ENCODE measurements at places on chromosomes 16 and 17.

GRCh38 chr16:68190081-68190480 is 45.8 kb downstream of the ESRP2 start:
- DNase-seq, result no peak

DNA sequence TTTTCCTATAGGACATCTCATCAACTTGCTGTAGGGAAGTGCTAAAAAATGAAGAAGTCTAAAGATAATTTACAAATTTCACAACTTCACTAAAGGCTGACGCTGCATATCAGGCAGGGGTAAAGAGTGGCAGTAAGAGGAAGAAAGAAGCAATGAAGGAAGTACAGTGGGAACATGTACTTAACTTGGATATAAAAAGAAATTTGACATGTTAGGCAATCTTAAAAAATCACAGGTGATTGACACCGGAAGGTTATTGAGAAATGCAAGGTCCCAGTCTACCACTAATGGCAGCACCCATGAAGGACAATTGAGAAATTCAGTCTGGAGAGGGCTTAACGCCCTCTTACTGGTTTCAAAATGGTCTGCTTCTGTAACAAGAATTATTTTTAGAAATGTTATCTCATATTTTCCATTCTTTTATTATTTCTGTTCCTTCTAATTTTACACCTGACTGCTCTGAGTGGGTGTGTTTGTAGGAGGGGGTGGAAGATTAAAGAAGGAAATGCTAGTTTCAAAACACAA is 358.1 kb downstream of the KCNJ2 start:
- no peak for DNase-seq

GRCh38 chr17:28524476-28525424 is 18.6 kb downstream of the FOXN1 start:
- DNase-seq, result peak; percentile 20

DNA sequence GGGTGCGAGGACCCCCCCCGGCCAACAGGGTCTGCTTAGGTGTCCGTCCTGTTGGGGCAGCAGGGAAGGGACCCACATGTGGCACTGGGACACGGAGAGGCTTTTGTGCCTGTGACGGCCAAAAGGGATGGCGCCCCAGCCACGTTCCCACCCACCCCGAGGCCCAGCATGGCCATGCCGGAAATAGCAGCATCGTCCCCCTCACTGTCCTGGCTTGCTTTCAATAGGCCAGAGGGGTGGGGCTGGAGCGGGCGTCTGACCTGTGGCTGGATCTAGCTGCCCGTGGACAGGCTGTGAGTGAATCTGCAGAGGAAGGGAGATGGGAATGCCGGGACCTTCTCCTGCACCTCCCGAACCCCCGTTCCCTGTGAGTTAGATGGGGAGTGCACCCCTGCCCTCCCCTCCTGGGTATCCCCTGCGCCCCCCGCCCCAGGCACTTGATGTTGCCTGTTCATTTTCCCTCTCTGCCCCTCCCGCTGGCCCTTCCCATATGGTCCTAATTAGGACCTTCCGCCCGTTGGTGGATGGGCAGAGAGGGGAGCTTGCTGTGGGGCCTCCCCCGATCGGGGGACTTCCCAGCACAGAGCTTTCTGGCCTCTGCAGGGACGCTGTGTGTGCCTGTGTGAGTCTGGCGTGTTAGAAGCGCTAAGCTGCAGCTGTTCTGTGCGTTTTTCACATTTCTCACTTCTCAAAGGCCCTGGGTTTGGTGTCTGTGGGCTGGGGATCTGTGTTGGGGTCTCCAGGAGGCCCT is 292.8 kb downstream of the SEC14L1 start:
- no peak for DNase-seq

GRCh38 chr16:74046524-74046923 is 250.1 kb upstream of the PSMD7 start:
- no peak for DNase-seq

GRCh38 chr17:62713086-62713881 is 85.8 kb downstream of the MRC2 start:
- DNase-seq, result no peak

GRCh38 chr17:2481760-2482159 is 29.9 kb downstream of the METTL16 start:
- DNase-seq, result no peak

- peak; percentile 85 for DNase-seq
Observed at GRCh38 chr16:88357317-88358022, 25.3 kb upstream of the ZNF469 start.

DNA sequence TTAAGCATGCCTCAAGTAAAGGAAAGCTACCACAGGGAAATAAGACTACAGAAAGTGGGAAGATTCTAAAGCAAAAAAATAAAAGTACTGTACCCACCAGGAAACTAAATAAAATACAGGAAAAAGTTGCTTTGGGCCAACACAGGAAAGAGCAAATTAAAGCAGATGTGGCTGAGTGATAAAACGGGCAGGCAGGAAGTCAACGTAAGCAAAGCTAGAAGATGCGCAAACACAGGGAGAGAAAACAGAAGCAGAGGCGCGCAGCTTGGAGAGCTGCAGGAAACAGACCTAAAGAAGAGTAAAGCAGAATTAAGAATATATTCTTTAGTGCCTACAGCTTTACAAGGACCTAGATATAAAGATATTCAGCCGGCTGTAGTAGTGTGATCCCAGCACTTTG is 21.7 kb downstream of the USP36 start:
- no peak for DNase-seq

GRCh38 chr17:35161281-35161761 is 13.7 kb downstream of the UNC45B start:
- DNase-seq, result no peak

DNA sequence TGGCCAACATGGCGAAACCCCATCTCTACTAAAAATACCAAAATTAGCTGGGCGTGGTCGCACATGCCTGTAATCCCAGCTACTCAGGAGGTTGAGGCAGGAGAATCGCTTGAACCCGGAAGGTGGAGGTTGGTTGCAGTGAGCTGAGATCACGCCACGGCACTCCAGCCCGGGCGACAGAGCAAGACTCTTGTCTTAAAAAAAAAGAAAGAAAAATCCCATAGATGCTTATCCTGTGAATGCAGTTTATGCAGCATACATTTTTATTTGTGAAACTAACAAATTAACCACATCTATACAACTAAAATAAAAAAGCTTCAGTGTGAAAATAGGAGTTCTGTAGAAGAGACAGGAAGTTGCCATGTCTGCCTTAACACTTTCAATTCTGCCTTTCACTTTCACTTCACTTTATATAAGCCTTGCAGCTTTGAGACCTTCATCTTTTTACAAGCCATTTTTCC is 7.1 kb downstream of the IGSF6 start:
- DNase-seq, result no peak

- DNase-seq, result no peak
Observed at GRCh38 chr17:50771991-50772785, 4.9 kb upstream of the ANKRD40CL start.

GRCh38 chr17:83064021-83064731 is 15.2 kb upstream of the METRNL start:
- no peak for DNase-seq

- no peak for DNase-seq
Observed at GRCh38 chr17:63696381-63696961, 3.5 kb downstream of the LIMD2 start.

- DNase-seq, result no peak
Observed at GRCh38 chr17:32610943-32611342, 124.2 kb downstream of the CDK5R1 start.

DNA sequence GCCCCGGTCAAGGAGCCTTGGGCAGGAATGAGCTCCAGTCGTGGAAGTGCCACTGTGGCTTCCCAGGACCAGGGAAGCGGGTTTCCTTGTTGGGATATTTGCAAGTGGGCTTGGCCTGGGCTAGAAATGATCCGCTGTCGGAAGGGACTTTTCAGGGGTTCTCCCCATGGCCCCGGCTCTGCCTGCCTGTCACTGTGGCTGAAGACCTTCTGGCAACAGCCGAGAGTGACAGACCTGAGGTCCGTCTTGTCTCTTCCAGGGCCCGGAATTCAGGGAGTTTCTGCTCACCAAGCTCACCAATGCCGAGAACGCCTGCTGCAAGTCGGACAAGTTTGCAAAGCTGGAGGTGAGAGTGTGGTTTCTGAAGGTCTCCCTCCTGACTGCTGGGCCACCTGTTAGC is 57.7 kb downstream of the OR1D5 start:
- DNase-seq, result no peak

DNA sequence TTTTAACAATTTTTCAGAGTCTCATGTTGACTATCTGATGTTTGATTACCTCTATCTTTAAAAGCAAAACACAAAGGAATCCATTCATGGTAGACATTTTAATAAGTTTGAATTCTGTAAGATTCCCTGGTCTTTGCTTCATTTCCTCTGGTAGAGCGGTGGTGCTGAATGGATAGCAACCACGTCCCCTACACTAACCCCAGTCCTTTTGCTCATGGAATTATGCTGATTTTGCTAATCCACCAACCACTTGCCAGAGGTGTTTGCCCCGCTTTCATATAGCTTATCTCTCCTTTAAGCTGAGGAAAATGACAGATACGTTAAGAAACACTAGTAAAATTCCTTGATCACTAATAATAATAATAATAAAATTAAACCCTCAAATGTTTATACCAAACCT is 9.5 kb downstream of the KCNJ16 start:
- no peak for DNase-seq

GRCh38 chr17:44362949-44363612 is 572 bp downstream of the FAM171A2 start:
- no peak for DNase-seq

DNA sequence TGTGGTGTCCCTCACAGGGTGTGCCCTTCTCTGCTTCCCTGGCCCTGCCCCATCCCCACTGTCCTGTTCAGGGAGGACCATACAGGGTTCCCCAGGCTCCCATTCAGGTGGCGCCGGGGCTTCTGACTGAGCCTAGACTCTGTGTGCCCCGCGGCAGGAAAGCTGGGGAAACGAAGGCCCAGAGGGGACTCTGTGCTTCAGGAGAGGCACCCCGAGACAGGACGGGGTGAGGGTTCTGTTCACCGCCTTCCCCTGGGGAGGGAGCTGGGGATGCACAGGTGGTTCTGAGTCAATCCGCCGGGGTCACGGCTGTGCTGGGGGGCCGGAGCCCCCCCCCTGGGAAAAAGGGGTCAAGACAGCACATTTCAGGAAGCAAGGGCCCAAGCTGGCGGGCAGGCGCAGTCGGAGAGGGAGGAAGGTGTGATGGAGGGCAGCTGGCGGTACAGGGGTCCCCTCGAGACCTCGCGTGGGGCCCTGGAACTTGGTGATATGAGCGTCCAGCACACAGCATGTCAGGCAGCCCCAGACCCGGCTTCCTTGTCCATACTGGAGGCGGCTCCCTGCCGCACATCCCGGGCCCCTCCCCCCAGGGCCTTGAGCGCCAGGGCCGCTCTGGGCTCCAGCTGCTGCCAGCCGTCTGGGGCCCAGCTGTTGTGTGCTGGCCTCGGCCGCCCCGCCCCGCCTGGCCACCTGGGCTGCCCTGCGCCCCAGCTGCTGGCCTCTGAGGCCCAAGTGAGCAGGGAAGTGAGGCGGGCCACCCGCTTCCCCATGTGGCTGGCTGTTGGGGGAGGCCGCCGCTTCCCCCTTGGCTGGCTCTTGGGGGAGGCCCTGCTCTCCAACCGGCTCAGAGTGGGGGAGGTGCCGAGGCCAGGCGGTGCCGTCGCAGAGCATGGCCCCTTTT is 5.6 kb upstream of the NOTUM start:
- no peak for DNase-seq

GRCh38 chr16:47664653-47665325 is 203.7 kb downstream of the PHKB start:
- DNase-seq, result no peak

DNA sequence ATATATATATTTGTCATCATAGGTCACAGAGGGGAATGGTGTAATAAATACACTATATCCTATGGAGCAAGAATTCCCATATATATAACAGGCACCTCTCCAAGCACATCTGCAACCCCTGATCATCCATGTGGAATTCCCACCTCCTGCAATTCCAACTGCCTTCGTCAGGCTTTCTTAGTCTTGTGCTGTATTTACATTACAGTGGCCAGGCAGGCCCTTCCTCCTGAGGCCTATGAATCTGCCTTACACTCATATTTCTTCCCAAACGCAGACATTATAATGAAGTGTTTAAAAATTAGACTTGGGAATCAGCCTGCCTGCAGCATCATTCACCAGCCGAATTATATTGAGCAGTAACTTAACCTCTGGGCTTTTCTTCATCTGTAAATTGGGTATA is 19.3 kb upstream of the DNAH9 start:
- DNase-seq, result no peak

GRCh38 chr17:13415871-13416416 is 185.8 kb downstream of the HS3ST3A1 start:
- DNase-seq, result no peak

DNA sequence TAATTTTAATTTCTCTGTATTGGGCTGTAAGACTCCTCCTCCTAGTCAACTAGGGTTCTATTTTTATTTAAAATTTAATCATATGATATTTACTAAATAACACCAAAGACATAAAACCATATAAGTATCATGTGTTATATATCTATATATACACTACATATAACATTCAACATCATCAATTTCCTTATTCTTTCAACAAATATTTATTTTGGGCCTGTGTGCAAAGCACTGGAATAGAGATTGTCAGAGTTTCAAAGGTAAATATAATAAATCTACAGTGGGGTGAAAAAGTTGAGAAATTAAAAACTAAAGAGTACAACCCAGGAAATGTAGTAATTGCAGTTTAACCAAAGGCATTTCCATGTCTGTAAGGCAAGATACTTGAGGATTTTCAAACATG is 364.0 kb downstream of the CA10 start:
- no peak for DNase-seq

GRCh38 chr16:60815865-60816264 is 1220.4 kb downstream of the CDH8 start:
- no peak for DNase-seq

- no peak for DNase-seq
Observed at GRCh38 chr17:18270046-18270931, 9.8 kb downstream of the MIEF2 start.

- DNase-seq, result no peak
Observed at GRCh38 chr17:27990979-27991378, 51.5 kb upstream of the NLK start.

GRCh38 chr16:76940251-76940650 is 250.7 kb upstream of the MON1B start:
- DNase-seq, result no peak
